ENCODE measurements at places on chromosomes 2 and 18.

- DNase-seq: peak; percentile 66
These were observed 1.2 kb downstream of the GLS start for GRCh38 chr2:190881598-190882410.

GRCh38 chr2:1091895-1092585 is 141.4 kb downstream of the SNTG2 start:
- DNase-seq: no peak

DNA sequence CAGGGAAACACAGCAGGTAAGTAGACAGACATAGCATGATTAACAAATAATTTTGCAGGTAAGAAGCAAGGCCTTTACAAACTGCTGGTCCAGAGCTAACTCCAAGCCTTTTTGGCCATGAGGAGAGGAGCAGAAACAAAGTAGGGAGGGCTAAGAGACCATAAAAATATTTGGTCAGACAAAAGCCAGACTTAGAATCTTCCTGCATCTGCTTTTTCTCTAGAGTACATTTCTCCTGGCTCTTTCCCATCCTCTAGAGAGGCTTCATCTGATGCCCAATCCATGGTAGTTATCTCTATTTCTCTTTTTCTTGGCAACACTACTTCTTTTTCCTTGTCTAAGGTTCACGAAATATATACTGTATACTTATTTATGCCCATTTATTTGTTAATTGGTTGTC is 577.1 kb downstream of the PIK3C3 start:
- DNase-seq: no peak

GRCh38 chr2:159035790-159036411 is 67.5 kb downstream of the TANC1 start:
- no peak for DNase-seq

DNA sequence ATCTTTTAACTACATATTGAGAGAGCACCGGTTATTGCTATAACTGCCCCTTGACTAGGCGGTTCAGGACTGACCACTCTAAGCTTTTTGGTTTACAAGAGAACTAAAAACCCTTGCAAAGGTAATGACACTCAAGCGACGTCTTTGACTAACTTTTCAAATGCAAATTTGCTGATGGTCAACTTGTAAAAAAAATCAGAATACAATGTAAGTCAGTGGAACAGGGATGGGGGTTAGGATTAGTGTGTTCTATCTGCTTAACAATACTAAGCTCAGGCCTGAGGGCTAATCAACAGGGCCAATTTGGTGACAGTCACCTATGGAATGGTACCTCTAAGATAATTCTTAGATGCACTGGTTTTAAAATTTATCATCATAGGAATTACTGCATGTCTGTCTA is 57.1 kb downstream of the ZAP70 start:
- DNase-seq: no peak

- no peak for DNase-seq
These were observed 38.8 kb upstream of the BMP10 start for GRCh38 chr2:68909793-68910674.

- DNase-seq: no peak
These were observed 39.1 kb upstream of the DLX1 start for GRCh38 chr2:172046080-172046678.

GRCh38 chr2:232772531-232772930 is 3.8 kb downstream of the KCNJ13 start:
- no peak for DNase-seq

- no peak for DNase-seq
These were observed 488.8 kb upstream of the RAB6C start for GRCh38 chr2:129490641-129491040.

- no peak for DNase-seq
These were observed 10.7 kb upstream of the ANO7 start for GRCh38 chr2:241177526-241178334.

DNA sequence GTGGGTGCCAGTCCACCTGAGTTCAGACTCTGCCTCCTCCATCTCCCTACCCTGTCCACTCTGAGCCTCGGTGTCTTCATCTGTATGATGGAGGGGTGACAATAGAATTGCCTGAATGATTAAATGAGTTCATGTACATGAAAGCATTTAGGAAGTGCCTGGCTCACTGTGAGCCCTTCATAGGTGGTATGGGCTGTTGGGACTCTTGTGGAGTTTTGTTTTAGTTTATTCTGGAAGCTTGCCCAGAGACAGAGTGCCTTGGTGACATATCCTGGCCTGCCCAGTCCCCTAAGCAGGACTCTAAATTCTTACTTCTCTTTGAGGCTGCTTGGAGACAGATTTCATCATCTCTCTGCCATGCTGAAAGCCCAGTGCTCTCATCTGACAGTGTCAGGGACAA is 24.5 kb upstream of the GIGYF2 start:
- no peak for DNase-seq

- DNase-seq: no peak
These were observed 272.4 kb upstream of the THSD7B start for GRCh38 chr2:136492901-136493300.

DNA sequence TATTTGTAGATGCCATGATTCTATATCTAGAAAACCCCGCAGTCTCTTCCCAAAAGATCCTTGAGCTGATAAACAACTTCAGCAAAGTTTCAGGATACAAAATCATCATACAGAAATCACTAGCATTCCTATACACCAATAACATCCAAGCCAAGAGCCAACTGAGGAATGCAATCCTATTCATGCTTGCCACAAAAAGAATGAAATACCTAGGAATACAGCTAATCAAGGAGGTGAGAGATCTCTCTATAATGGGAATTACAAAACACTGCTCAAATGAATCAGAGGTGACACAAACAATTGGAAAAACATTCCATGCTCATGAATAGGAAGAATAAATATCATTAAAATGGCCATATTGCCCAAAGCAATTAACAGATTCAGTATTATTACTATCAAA is 551.4 kb upstream of the SLC39A10 start:
- DNase-seq: no peak

Data from NCI-H2081 treated with DMSO at 0.1 percent for 48 hours (cell line).